ENCODE measurements at places on chromosomes 3 and 15.

DNA sequence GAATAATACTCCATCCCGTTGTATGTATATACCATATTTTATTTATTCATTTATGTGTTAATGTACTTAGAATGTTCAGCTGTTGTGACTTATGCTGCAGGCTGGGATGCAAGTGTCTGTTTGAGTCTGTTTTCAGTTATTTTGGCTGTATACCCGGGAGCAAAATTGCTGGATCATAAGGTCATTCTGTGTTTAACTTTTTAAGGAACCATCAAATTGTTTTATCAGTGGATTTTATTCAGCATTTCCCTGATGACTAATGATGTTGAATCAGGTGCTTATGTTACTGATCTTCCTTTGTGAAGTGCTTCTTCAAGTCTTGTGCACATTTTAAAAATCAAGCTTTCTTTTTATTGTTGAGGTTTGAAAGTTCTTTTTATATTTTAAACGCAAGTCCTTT, 118.1 kb downstream of the SLC25A26 start:
- DNase-seq, result no peak

DNA sequence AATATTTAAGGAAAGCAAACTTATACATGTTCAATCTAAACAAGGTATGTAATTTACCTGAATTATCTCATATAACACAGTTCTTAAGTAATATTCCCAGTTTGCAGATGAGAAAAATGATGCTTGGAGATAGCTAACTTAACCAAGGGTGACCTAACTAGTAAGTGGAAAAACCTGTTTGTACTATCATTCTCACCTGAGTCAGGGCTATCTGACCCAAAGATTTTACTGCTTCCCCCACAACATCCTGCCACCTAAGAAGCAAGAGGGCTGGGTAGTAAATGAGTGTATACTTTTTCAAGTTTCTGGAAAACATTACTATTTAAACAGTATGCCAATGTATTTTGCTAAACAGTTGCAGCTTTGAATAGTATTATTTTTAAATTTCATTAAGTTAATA, 10.6 kb downstream of the TP63 start:
- DNase-seq, result no peak

DNA sequence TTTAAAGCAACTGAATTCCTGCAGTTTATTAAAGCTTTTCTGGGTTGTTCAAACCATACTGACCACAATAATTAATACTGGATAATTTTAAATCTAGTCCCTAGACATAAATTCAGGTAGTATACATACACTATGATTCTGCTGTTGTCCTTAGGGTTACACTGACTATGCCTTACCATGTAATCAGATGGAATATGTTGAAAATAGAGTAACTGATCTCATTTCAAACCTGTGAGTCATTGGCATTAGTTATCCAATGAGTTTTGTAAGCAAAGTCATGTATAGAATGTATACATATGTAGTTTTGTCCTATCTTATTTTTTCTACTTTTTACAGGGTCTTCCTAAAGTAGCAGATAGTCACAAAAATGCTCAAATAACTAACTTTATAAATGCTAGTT, 517.1 kb upstream of the CCDC54 start:
- DNase-seq, result no peak

DNA sequence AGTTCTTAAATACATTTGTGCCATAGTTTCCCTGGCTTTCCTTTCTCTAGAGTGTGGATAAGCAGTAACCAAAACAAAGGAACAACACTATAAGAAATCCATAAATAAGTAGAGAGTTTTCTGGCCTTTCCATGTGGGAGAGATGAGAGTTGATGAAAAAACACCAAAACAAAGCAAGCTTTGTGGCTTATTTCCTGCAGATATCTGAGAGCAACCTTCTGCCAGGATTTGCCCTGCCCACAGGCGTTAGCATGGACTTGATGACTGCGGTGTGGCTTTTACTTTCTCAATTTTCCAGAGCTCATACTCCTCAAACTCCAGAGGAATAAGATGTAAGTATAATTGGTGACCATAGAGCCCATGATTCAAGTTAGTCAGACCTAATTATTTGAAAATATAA, 194.9 kb downstream of the RAP2B start:
- no peak for DNase-seq

DNA sequence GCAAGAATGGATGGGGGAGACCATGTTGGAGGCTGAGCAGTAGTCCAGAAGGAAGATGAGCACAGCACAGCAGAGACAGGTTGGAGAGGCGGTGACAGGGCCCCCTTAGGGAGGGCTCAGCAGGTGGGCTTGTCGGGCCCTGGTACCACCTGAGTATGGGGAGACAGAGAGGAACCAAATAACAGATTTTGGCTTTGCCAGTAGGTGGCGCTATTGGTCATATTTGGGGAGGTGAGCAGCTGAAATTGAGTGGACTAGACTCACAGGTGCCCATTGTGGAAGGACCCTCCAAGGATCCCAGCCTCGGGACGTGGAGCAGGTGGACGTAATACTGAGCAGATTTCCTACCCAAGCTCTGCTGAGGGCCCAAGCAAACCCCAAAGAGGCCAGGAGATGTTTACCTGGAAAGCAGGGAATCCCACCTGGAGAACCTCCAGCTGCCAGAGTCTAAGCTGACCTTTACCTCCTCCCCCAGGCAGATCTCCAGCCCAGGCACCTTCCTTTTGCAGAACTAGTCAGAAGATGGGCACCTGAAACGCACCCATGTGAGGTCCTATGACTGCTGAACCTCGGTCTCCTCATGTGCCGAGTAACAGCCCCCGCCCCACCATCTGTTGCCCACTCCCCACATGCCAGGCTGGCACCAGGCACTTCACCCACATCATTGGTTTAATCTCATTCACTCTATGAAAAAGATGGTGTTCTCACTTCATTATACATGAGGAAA, 24.6 kb upstream of the CORO2B start:
- DNase-seq, result peak; percentile 17

DNA sequence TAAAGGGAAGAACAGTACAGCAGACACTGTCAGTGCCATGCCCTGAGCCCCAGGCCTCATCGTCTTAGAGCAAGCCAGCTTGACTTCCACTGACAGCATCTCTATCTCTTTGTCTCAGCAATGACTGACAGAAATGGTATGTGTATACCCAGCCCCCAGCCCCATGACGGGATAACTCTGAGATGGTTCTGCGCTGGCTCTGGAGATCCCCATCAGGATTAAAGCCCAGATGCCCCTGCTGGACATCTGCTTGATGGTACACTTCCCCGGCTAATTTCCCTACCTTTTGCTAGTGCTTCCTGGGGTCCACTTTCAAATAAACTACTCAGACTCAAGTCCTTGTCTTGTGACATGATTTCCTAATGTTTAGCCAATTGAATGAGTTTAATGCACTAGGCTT, 7.6 kb downstream of the NMNAT3 start:
- no peak for DNase-seq

DNA sequence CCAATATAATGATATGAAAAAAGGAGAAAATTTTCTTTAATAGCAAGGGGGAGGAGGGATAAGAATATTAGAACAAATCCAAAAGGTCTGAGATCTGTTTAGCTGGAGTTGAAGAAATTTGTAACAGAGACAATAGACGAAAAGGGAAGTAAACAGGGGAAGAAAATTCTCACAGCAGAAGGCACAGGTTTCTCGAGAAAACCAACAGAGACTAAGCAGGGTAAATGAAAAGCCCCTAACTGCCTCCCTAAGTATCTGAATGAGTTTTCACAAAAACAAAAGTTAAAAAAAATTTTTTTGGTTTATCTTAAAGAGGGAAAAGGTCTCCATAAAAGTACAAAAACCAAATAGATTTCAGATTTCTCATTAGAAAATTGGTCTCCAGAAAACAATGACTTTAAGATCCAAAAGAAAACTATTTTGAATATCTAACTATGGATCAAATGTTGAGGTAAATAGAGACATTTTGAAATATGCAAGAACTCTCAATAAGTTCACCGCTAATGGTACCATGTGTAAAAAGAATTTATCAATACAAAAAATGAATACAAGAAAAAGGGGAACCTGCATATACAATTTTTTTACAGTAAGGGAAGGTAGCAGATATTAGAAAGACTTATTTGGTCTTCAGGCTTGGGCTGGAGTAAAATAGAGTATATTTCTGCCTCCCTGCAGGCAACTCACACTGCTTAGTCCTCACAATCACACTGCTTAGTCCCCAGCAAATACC, 23.9 kb upstream of the NEK10 start:
- DNase-seq, result no peak

- no peak for DNase-seq
Observed at GRCh38 chr3:51669241-51670052, 1.6 kb upstream of the TEX264 start.
